Muscle of leg (tissue), 16 donors: ENCODE measurements at places on chromosomes 13 and 19. TPM values are rescaled to one million over a fixed set of nuclear protein-coding genes. Genes with fewer than 3 reads are reported as not detected.
A peak's percentile ranks its signal among the peaks of the same experiment; 100 is the strongest.

DNA sequence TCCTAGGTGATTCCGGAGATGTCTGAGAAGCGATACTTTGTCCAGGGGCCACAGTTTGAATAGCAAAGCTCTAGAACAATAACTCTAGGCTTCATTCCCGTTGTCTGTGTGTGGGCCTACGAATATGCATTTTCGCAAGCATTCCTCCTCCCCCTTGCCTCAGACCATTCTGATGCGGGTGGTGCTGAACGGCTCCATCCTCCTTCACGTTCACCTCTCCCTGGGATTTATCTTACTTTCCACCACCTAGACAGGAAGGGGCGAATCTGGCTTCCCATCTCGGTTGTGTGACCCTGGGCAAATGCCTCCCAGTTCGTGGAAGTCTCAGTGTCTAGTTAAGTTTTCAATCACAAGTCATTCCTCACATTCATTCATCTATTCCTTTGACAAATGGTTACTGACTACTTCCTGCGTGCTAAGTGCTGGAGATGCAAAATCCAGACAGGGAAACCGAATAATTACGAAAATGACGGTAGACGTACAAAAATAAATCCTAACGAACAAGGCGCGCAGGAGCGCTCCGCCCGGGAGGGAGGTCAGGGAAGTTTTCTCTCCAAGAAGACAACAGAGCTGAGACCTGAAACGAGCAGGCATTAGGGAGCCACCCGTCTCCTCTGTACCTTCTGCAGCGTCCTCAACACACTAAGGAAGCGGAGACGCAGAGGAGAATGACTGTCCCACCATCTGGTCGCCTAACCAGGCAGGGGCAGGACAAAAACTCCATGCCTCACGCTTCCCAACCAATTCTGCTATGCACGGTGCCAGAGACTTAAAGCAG, 1.3 kb upstream of the CNOT3 start:
- peak overlapping the region; percentile 68 for H3K27ac ChIP-seq
- no peaks in the 10 kb centered on the region for H3K27me3 ChIP-seq
- H3K4me3 ChIP-seq = peak overlapping the region; percentile 48
- H3K4me1 ChIP-seq = peaks cover 23% of the 10 kb centered on the region
- H3K36me3 ChIP-seq = peaks cover 24% of the 10 kb centered on the region

CASP14 gene
- not detected for total RNA-seq

DNA sequence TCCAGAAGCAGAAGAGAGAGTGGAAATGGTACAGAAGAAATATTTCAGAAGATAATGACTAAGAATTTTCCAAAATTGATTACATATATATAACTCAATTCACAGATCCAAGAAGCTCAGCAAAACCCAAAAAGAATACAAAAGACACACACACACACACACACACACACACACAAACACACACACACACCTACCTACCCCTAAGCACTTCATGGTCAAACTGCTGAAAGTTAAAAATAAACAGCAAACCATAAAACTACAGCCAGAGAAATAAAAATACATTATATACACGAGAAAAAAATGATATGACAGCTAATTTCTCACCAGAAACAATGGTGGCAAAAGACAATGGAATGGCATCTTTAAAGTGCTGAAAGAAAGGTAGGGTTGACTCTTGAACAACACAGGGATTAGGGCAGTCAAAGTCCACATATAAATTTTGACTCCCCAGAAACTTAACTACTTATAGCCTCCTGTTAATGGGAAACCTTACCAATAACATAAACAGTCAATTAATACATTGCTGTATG, 49.2 kb downstream of the DIAPH3 start:
- no peaks in the 10 kb centered on the region for H3K27me3 ChIP-seq
- no peaks in the 10 kb centered on the region for H3K36me3 ChIP-seq
- no peak for DNase-seq
- H3K4me1 ChIP-seq = no peaks in the 10 kb centered on the region
- H3K4me3 ChIP-seq = no peak overlapping the region
- H3K27ac ChIP-seq = no peak overlapping the region

DNA sequence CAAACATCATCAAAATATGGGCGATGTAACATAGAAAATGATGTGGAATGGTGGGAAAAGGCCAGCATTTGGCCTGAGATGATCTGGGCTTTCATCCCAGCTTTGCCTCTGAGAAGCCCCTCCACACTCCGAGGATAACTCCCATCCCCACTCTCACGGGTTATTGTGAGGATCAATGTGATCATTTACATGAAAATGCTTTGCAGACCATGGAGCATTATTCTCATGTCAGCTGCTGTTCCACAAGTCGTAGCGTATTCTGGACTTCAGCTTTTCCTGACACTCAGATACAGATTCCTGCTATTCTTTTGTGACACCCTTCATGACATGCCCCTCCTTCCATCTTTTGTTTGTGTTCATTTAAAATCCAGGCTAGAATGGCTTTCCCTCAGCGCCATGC, 86.5 kb downstream of the NUFIP1 start:
- H3K4me1 ChIP-seq = peaks cover 56% of the 10 kb centered on the region
- no peak overlapping the region for H3K4me3 ChIP-seq
- peak overlapping the region; percentile 97 for H3K27ac ChIP-seq

GRCh38 chr19:9018163-9018875, 8.1 kb upstream of the MUC16 start:
- DNase-seq = no peak
- H3K4me3 ChIP-seq = no peak overlapping the region
- no peaks in the 10 kb centered on the region for H3K27me3 ChIP-seq
- no peaks in the 10 kb centered on the region for H3K36me3 ChIP-seq

DNA sequence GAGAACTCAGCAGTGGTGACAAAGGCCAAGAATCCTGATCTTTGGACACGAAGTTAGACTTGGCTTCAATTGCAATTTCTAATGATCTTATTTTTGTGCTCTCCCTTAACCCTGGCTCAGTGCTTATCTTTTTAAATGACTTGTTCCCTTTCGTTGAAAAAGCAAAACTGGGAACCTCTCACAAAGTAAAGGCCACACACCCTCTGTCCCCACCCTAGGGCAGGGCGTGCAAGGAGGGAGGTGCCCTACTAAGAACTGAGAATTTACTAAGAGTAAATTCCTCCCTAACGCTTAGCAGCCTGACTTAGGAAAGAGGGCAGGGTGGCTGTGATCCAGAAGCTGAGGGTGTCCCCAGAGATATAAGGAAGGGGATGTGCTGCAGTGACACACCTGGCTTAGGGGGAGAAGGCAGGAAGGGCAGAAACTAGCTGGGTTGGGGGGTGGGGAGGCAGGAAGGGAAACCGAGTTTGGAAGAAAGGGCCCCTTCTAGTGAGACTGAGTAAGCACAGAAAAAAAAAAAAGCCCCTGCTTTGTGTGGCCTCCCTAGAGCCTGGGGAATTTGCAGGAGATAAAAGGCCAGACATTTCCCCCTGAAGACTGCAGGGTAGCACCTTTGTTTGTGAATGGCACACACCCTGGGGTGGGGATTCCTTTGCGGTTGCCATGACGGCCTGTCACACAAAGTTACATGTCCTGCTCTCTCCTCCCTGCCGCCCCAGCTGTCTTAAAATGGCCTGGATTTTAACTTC, 435.1 kb downstream of the EFNB2 start:
- H3K4me1 ChIP-seq = peaks cover 6% of the 10 kb centered on the region
- DNase-seq = peak; percentile 35
- no peaks in the 10 kb centered on the region for H3K27me3 ChIP-seq
- no peak overlapping the region for H3K4me3 ChIP-seq
- no peak overlapping the region for H3K27ac ChIP-seq

DNA sequence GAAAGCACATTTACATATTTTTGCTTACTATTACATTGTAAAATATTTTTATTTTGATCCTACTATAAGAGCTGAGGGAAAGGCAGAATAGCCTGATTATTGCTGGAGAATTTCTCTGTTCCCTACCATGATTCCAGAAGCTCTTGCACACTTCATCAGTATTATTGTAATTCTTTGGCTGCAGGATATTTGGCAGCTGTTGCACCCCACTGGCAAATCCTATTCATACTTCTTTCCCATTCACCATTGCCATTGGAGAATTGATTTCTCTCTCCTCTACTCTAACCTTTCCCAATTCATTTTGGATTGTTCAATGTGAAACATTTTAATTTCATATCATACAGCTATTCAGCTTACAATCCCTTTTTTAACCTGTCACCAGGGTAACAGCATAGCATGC, 238.0 kb downstream of the GGACT start:
- no peak overlapping the region for H3K4me3 ChIP-seq
- H3K36me3 ChIP-seq = no peaks in the 10 kb centered on the region
- H3K27me3 ChIP-seq = no peaks in the 10 kb centered on the region
- no peak overlapping the region for H3K27ac ChIP-seq
- DNase-seq = peak; percentile 47
- H3K4me1 ChIP-seq = no peaks in the 10 kb centered on the region

DNA sequence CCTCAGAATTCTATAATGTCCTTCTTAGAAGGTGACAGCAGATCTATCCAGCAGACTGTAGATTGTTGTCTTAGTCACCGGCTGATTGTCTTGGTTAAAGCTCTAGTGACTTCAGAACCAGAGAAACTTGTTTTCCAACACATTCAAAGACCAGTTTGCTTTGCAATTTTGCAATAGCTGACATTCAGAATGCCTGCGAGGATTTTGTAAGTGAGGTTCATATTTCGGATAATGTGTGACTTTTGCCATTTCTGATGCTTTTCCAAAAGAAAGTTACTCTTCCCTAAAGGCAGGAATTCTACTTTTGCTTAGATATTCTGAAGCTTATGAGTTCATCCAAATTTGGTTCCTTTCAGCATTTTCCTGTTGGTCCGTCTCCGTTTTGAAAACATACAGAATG, 13.2 kb downstream of the SPINT2 start:
- no peak overlapping the region for H3K4me3 ChIP-seq
- H3K27ac ChIP-seq = no peak overlapping the region
- no peaks in the 10 kb centered on the region for H3K36me3 ChIP-seq
- H3K4me1 ChIP-seq = peaks cover 2% of the 10 kb centered on the region

GRCh38 chr19:17929056-17929455, 3.8 kb upstream of the CCDC124 start:
- no peaks in the 10 kb centered on the region for H3K36me3 ChIP-seq
- H3K27ac ChIP-seq = no peak overlapping the region

GRCh38 chr13:21884965-21885567, 214.2 kb downstream of the FGF9 start:
- H3K36me3 ChIP-seq = no peaks in the 10 kb centered on the region
- H3K4me3 ChIP-seq = no peak overlapping the region
- no peak for DNase-seq
- no peak overlapping the region for H3K27ac ChIP-seq
- peaks cover 3% of the 10 kb centered on the region for H3K4me1 ChIP-seq

DNA sequence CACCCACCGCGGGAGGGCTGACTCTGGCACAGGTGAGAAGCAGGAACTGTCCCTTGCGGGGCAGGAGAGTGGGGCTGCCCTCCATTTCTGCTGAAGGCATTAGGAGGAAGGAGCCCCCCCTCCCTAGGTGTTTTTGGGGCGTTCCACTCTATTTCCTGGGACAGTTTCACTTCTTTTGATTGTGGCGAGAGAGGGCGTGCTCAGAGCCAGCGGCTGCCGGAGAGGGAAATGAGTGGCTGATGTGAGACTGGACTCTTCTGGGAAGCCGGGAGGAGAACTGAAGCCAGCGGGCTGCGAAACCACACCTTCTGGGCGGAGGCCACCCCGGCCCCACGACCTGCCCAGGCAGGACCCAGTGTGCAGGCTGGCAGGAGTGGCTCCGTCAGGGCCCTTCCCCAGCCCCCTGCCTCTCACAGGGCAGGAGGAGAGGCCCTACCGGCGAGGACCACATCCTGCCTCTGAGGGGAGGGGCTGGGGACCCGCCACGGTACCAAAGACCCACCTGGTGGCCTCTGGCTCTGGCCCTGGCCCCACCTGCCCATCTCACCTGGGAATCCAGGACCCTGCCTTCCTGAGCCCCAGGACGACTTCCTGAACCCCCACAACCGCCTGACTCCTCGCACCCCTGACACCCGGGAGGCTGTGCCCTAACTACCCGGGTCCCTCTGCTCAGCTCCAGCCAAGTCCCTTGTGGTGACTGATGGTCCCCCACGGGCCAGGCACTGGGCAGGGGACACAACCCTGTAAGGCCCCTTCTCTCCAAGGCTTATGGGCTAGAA, 25.9 kb downstream of the MPND start:
- H3K27ac ChIP-seq = peak overlapping the region; percentile 54
- H3K4me1 ChIP-seq = peaks cover 81% of the 10 kb centered on the region
- peak; percentile 66 for DNase-seq
- H3K36me3 ChIP-seq = peaks cover 33% of the 10 kb centered on the region
- H3K4me3 ChIP-seq = no peak overlapping the region

DNA sequence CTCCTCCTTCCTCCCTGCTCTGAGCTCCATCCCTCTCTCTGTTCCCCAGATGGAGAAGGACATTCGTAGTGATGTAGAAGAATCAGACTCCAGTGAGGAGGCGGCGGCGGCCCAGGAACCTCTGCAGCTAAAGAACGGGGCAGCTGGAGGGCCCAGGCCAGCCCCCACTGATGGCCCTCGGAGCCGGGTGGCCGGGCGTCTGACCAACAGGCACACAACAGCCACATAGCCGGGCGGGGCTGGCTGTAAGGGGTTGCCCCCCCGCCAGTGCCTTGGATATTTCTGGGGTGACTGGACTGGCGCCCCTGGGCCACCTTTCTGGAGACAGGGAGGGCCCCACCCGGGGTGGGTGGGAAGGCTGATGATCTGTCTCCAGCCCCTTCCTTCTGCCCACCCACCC, 46.3 kb downstream of the CD320 start:
- no peak for DNase-seq
- no peak overlapping the region for H3K4me3 ChIP-seq
- H3K27me3 ChIP-seq = no peaks in the 10 kb centered on the region

DNA sequence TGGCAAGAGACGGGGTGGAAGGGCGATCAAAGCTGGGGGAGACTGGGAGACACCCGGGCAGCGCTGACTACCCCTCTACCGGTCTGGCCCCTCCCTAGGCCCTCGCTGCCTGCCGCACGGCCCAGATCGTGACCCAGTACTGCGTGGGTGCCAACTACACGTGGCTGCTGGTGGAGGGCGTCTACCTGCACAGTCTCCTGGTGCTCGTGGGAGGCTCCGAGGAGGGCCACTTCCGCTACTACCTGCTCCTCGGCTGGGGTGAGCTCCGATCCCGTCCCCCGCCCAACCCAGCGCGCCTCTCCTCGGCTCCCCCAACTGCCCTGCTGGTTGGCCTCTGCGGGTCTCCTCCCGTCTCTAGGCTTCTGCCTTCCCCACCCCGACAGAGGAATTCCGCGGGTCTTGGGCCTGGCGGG, 8.8 kb downstream of the GIPR start:
- H3K36me3 ChIP-seq = no peaks in the 10 kb centered on the region
- no peak overlapping the region for H3K4me3 ChIP-seq
- peaks cover 15% of the 10 kb centered on the region for H3K4me1 ChIP-seq

GRCh38 chr13:51833980-51834379, 11.0 kb downstream of the TMEM272 start:
- no peak for DNase-seq
- H3K27me3 ChIP-seq = peaks cover 2% of the 10 kb centered on the region
- H3K36me3 ChIP-seq = no peaks in the 10 kb centered on the region
- H3K27ac ChIP-seq = no peak overlapping the region
- no peak overlapping the region for H3K4me3 ChIP-seq

- H3K27ac ChIP-seq = no peak overlapping the region
- DNase-seq = no peak
Observed at GRCh38 chr13:78015782-78016181, 97.2 kb upstream of the EDNRB start.
